ENCODE measurements at places on chromosomes 5 and 9. TPM values are rescaled to one million over a fixed set of nuclear protein-coding genes. Genes with fewer than 3 reads are reported as not detected.

DNA sequence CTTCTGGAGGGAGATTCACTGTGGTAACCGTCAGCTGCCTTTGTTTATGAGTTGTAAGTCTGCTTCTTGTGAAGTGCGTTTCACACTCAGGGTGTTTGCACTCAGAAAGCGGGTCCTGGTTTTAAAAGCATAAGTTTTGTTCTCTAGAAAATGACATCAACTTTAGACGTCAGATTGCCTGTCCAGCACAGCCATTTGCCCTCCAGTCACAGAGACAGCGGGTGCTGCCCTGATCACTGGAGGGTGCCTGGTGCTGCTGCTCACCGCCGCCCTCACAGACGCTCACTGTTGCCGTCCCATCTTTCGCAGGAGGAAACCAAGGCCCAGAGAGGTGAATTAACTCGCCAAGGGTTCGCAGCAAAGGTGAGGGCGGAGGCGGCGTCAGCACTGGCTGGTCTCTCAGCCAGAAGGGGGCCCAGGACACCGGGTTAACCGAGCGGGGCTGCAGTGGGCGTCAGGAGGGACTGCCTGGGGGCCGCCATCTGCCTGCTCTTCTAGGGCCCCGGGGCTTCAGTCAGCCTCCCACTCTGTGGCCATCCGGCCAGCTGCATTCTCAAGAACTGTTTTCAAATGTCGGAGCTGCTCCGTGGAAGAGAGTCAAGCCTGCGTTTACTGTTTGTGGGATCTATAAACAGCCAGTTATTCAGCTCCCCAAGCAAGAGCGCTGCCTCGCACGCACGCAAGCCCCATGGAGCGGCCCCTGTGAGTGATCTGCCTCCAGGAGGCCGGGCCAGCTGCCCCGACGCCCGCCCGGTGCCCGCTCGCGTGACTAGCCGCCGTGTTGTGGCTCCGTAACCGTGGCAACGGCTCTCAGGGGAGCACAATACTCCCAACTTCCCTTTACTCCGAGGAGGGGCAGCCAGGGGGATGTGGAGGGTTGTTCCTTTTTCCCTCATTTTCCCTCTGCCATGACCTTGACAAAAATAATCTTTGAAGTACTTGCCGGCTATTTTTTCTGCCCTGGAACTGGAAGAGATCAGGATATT lies 43.4 kb upstream of the EXOC3 start:
- DNase-seq, result peak; percentile 85

Gene PCDHGA6
- 1.8 TPM for total RNA-seq

GRCh38 chr9:106639873-106640568 lies 222.9 kb upstream of the ZNF462 start:
- DNase-seq, result peak; percentile 79

- peak; percentile 76 for DNase-seq
Observed at GRCh38 chr5:65483546-65484346, 2.0 kb upstream of the ADAMTS6 start.

- no peak for DNase-seq
Observed at GRCh38 chr9:109602987-109603386, 104.9 kb upstream of the PTPN3 start.

Gene CTXN3
- not detected for total RNA-seq

- DNase-seq, result no peak
Observed at GRCh38 chr9:9124616-9125015, 1325.0 kb upstream of the DMAC1 start.

DNA sequence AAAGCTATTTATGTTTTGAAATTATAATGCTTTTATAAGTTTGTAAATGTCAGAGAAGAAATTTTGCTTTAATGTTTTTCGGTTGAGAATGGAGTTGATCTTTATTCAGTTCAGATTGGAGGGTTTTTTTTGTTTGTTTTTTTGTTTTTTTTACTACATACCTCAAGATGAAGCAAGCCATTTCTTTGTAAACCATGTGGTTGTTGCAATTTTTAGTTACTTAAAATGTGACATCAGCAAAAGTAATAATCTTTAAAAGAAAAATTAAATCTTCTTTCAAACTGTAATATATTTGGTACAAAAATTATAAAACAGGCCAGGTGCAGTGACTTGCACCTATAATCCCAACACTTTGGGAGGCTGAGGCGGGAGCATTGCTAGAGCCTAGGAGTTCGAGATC lies 102.6 kb downstream of the CDC42SE2 start:
- no peak for DNase-seq

DNA sequence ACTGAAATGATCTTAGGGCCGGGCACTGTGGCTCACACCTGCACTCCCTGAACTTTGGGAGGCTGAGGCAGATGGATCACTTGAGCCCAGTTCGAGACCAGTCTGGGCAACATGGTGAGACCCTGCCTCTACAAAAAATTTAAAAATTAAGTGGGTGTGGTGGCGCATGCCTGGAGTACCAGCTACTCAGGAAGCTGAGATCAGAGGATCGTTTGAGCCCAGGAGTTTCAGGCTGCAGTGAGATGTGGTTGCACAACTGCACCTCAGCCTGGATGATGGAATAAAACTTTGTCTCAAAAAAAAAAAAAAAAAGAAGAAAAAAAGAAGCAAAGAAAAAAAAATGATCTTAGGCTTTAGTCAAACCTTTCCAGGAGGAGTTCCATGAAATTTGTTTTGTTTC lies 41.8 kb downstream of the MEF2C start:
- no peak for DNase-seq

- no peak for DNase-seq
Observed at GRCh38 chr9:134295101-134295745, 31.0 kb upstream of the RXRA start.

DNA sequence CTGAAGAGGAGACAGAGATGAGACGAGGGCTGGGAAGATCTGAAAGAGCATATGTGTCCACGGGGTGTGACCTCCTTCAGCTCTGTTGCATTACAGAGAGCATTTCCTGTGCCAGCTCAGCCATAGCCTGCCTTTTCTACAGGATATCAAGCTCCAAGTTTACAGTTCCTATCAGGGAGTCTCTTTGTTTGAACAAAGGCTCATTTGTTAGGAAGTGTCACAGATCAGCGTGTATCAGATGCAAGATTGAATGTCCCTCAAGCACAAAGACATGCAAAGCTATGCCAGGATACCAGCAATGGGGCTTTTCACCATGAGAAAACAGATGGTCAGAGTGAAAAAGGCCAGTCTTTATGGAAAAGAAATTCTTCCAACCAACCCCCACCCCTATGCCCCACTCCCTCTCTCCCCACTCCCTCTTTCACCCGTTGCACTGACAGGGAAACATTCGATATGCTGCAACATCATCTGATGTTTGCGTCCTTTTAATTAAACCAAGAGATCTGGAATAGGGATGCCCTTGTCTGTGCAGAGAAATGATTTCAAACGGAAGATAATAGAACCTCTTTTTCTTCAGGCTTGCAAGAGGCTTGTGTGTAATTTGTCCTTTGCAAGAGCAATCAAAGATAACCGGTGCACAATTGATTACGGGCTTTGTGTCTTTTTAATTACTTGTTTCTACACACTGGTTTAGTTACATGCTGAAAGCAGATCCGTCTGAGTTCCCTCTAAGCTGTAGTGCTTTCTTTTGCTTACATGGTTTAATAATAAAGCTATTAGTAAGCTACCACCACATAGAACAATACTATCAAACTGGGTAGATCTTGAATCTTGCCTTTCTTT lies 263.1 kb upstream of the RGMB start:
- DNase-seq, result peak; percentile 95

Gene ADGRV1
- 0.21 TPM for total RNA-seq

Gene ADAMTS2
- not detected for total RNA-seq

GRCh38 chr5:172175263-172175719 lies 12.7 kb downstream of the STK10 start:
- DNase-seq, result no peak

DNA sequence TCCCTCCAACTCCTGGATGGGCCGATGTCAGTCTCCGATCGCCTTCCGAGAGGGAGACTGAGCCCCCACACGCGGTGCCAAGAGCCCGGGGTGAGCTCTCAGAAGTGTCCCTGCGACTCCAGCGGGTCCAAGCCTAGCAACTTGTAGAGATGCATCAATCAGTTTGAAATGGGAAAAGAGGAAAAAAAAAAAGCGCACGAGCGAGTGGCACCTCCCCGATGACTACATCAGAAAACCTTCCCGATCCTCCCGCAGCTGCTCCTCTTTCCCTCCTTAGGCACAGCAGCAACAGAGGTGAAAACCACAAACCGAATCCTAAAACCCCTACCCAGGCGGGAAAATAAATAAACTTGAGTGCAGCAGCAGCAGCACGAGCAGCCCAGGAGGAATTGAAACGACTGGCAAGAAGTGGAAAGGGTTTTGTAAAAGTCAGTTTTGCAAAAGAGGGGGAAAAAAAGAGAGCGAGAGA lies 1.0 kb upstream of the EFNA5 start:
- no peak for DNase-seq

DNA sequence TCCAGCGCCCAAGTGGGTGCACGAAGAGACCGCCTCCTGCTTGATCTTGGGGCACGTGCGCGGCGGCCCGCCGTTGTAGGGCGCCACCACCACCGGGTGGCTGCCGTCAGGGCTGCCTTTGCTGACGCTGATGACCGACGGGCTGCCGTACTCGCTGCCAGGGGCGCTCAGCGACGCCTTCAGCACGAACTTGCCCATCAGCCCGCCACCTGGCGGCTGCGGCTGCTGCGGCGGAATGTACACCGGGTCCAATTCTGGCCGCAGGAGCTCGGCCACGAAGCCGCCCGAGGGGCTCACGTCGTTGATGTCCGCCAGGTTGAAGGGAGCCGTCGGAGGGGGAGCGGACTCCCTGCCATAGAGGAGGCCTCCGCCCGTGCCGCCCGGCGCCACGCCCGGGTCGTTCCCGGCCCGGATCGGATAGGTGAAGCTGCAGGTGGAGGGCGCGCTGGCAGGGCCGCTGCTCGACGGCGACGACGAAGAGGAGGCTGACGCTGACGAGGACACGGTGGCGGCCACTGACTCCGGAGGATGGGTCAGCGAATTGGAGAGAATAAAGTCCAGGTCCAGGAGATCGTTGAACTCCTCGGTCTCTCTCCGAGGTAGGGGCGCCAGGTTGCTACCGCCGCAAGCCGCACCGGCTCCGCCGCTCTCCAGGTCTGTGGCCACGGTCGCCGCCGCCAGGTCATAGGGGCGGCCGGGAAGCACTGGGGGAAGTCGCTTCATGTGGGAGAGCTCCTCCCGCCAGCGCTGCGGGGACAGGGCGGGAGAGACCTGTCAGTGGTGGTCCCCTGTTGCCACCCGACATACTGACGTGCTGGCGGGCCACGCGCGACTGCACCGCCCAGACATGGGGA lies 1.8 kb downstream of the KLF4 start:
- no peak for DNase-seq

GRCh38 chr5:60540856-60541805 lies 158.8 kb downstream of the DEPDC1B start:
- DNase-seq, result peak; percentile 32

- DNase-seq, result no peak
Observed at GRCh38 chr9:86600291-86600690, 246.1 kb upstream of the TUT7 start.

GRCh38 chr9:20689833-20690232 lies 5.8 kb downstream of the FOCAD start:
- DNase-seq, result no peak

GRCh38 chr9:69632768-69633167 lies 39.4 kb downstream of the APBA1 start:
- no peak for DNase-seq

DNA sequence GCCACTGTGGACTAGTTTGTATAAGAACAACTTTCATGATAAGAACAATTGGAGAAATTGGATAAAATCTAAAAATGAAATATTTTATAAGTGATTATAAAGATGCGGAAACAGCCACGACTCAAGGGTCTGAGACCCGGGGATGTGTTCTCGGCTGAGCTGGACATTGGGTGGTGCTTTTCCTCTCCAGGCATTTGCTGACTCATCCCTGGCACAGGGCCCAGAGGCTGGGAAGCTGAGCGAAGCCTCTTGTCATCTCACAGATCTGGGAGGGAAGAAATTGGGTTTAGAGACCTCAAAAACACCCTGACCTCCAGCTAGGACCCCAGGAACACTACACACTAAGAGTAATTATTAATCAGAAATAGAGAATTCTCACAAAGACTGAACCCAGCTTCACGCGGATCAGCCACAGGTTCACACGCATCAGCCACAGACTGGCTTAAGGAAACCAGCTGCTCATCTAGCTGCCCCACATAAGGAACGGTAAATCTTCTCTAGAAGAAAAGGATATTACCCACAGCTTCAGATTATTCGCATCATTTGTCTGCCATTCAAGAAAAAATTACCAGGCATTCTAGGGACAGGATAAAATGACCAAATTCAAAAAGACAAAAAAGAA lies 2.8 kb upstream of the OR2V1 start:
- peak; percentile 25 for DNase-seq

Gene PCDHB10
- 0.37 TPM for total RNA-seq

DNA sequence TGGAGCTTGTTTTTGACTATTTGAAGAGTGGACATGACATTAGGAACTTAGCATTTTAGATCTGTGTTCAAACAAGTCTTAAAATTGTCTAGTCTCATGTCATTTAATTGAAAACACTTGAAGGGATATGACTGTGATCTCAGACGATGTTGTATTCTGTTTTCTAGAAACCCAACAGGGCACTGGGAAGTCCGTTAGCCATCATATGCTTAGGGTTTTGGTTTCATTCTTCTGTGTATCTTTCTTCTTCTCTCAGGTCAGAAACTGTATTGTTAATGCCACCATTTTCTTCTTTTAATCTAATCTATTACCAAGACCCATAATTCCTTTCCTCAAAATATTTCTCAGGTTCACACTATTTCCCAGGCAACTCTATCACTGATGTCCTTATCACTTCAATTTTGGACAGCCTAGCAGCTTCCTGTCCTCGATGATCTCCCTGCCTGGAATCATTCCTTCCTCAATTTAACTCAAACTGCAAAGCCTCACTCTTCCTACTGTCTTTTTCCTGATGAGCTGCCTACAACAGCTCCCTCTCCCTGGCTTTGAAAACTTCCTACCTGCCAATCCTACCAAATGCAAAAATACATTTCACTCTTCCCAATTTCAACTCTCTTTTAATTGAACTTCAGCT lies 77.7 kb downstream of the MEF2C start:
- no peak for DNase-seq

Gene YTHDC2
- total RNA-seq, result 15.3 TPM

DNA sequence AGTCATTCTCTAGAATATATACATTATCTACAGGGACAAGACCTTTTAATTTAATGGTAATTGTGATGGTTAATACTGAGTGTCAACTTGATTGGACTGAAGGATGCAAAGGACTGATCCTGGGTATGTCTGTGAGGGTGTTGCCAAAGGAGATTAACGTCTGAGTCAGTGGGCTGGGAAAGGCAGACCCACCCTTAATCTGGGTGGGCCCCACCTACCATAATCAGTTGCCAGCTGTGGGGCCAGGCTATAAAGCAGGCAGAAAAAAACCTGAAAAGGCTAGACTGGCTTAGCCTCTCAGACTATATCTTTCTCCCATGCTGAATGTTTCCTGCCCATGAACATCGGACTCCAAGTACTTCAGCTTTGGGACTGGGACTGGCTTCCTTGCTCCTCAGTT lies 112.2 kb upstream of the SMC2 start:
- no peak for DNase-seq

DNA sequence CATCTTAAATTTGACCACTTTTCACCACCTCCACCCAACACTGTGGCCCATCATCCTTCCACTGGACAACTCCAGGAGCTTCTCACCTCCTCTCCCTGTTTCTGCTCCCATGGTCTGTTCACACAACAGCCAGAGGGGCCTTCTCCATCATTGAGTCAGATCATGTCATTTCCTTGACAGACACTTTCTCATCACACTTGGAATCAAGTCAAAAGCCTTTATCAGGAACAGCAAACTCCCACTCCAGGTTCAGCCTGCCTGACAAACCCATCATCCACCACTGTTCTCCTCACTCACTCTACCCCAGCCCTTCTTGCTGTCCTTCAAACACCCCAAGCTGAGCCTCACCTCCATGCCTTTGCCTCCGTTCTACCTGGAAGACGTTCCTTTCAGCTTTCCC lies 78.4 kb upstream of the ADRA1B start:
- DNase-seq, result no peak

GRCh38 chr5:74177961-74178360 lies 462.6 kb downstream of the ENC1 start:
- no peak for DNase-seq

Data from SK-MEL-5 (cell line).